GM18507 (cell line): ENCODE measurements at places on chromosomes 5 and 9.

DNA sequence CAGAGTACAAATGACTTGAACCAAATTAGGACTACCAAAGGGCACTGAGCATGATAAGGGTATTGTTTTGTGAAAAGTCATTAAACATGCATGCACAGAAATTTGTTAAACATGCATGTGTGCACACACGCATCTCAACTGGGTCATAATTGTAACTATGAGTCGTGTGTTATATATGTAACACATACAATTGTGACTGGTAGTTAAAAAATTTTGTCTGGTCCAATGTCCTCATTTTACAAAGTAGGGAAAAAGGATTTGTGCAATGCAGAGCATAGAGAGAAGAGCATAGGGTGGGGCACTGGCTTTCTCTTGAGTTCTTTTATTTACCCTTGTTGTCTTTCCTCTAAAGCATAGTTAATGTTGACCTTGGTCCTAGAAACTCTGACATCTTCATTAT lies 19.3 kb upstream of the IGFBPL1 start:
- DNase-seq: no peak

GRCh38 chr9:100294341-100294740 lies 58.4 kb downstream of the TEX10 start:
- no peak for DNase-seq

- DNase-seq: no peak
Measured at GRCh38 chr5:179260324-179261070, 84.8 kb downstream of the ADAMTS2 start.

- DNase-seq: no peak
Measured at GRCh38 chr5:79845448-79846197, 145.4 kb downstream of the MTX3 start.

GRCh38 chr5:64759960-64760660 lies 8.4 kb downstream of the SREK1IP1 start:
- no peak for DNase-seq

DNA sequence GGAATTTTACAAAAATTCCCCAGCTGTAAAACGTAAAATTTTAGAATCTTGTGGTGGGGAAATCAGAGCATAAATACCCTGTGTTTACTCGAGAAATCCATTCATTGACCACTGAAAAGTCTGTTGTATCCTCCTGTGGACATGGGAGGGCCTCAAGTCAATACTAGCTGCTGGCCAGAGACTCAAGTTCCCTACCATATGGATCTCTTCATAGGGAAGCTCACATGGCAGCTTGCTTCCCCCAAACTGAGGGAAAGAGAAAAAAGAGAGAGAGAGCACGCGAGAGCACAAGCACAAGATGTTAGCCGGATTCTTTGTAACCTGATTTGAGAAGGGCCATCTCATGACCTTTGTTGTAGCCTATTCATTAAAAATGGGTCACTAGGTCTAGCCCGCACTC lies 591.9 kb downstream of the LRRC70 start:
- DNase-seq: no peak

- no peak for DNase-seq
Measured at GRCh38 chr5:81632679-81633078, 118.2 kb downstream of the SSBP2 start.

DNA sequence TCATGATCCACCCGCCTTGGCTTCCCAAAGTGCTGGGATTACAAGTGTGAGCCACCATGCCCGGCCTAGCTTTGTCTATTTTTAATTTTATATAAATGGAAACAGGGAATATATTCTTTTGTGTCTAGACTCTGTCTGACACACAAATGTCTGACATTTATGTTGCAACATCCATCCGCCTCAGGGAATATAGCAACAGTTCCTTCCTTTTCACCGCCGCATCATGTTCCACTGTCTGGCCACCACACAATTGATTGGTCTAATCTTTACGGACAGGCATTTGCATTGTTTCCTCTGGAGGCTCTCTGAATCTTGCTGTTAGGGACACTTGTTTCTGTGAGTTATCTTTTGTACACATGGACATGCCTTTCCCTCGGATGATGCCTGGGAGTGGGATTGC lies 20.1 kb upstream of the TBC1D9B start:
- no peak for DNase-seq

GRCh38 chr5:123279136-123279535 lies 144.1 kb downstream of the CEP120 start:
- no peak for DNase-seq

- DNase-seq: no peak
Measured at GRCh38 chr5:18299166-18299565, 664.9 kb downstream of the TAF11L14 start.

DNA sequence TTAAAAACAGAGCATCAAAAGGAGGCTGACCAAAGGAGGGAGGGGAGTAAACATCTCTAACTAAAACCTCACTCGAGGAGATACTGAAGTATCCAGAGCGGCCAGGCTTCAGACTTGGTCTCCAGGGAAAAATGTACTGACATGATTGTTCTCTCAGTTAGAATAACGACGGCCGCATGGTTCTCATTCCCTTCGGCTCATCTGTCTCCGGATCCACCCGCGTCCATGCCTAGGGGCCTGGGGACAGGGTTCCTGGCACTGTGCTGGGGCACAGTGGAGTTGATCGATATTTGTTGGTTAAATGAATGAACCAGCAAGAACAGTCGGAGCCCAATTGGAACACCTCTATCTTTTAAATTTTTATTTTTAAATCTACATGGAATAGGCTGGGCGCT lies 167.1 kb upstream of the PHYKPL start:
- DNase-seq: no peak

DNA sequence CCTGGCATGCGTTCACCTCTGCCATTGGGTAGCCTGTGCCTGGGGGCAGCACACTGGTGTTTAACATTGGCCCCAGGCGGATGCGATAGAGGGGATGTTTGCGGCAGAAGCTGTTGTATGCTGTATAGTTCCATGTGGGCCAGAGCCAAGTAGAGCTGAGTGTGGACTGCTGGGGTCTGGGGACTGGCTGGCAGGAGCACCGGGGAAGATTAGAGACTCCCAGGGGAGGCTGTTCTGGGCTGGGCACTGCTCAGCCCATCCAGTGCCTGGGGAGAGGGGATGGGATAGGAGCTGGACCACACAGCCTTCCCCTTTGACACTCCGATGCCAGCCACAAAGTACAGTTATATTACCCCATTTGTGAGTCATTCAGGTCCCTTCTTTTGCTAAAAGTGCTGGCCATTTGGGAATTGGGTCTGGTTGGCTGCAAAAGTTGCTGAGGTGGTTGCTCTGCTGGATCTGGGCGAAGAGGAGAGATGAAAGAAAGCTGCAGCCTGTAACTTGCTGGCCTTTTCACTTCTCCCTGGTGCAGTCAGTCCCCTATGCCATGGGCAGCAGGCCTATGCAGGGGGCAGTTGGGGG lies 73.8 kb downstream of the RGS3 start:
- no peak for DNase-seq

DNA sequence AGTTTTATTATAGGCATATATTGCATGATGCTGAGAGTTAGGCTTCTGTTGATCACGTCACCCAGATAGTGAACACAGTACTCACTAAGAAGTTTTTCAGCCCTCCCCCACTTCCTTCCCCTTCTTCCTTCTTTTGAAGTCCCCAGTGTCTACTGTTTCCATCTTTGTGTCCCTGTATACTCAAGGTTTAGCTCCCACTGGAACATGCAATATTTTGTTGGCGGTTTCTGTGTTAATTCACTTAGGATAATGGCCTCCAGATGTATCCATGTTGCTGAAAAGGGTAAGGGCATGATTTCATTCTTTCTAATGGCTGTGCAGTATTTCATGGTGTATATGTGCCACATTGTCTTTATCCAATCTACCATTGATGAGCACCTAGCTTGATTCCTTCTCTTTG lies 764.3 kb downstream of the MTRR start:
- DNase-seq: no peak

- DNase-seq: no peak
Measured at GRCh38 chr5:3958389-3958788, 362.8 kb downstream of the IRX1 start.

- no peak for DNase-seq
Measured at GRCh38 chr5:116583862-116584222, 9.2 kb upstream of the SEMA6A start.

DNA sequence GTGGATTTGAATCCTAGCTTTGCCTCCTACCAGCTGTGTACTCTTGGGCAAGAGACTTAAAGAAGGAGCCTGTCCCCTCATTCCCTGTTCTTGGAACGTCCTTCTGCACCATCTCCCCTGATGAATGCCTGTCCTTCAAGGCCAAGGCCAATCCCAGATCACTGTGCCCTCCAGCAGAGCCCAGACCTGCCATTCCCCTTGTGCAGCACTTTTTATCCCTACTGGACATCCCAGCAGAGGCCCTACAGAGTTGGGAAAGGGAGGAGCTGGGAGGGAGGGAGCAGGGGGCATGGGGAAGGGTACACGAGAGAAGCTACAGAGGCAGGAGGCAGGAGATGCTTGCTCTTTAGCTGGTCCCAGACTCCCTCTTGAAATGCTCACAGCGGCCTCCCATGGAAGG lies 223.9 kb downstream of the PBX3 start:
- DNase-seq: no peak

GRCh38 chr5:94082405-94082804 lies 341.0 kb upstream of the POU5F2 start:
- no peak for DNase-seq

DNA sequence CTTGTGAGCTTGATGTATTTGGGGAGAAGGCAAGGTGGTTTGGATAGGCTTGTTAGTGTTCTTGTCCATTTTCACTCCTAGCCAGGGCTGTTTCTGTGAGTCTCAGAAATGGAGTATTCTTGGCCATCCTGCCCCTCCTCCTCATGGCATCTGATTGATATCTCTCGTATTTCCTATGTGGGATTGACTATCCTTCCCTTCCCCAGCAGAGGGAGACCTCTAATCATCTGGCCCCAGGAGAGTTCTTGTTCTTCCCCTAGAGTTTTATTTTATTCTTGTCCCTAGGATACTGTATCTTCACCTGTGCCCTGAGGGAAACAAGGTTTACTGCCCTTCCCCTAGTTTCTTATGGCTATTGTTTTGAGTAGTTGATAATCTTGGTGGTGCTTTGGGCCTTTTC lies 114.4 kb downstream of the VPS13A start:
- DNase-seq: no peak

DNA sequence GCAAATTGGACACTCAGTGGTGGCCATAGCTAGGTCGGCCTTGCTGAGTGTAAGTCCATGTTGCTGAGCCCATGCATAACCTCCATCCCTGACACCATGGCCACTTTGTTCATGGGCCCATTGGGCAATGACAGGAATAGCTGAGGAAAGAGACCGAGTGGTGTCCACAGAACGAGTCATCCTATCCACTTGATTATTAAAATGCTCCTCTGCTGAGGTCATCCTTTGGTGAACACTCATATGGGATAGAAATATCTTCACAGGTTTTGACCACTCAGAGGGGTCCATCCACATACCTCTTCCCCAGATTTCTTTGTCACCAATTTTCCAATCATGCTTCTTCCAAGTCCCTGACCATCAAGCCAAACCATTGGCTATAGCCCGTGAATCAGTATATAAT lies 63.6 kb downstream of the PPIC start:
- no peak for DNase-seq

DNA sequence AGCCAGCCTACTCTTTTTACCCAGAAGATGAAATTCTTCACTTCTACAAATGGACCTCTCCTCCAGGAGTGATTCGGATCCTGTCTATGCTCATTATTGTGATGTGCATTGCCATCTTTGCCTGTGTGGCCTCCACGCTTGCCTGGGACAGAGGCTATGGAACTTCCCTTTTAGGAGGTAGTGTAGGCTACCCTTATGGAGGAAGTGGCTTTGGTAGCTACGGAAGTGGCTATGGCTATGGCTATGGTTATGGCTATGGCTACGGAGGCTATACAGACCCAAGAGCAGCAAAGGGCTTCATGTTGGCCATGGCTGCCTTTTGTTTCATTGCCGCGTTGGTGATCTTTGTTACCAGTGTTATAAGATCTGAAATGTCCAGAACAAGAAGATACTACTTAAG lies 16.6 kb downstream of the OCLN start:
- no peak for DNase-seq

- DNase-seq: no peak
Measured at GRCh38 chr5:163571744-163572143, 66.3 kb downstream of the MAT2B start.

DNA sequence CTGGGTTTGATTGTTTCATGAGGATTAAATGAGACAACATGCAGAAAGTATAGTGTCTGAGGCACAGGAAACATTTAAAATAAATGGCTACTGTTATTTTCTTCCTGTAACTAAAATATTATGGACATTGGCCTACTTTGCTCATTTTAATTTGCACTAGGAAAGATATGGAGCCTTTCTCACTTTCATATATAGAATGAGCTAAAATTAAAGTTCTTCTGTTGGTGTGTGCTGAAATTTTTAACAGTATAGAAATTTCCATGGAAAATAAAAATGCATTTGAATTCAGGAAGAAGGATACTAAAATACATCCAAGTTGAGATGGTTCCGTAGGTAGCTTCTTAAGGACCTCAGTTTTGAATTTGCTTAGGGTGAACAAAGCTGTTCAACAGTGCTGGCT lies 131.9 kb downstream of the MAST4 start:
- DNase-seq: no peak

GRCh38 chr9:80041821-80042220 lies 470.1 kb downstream of the TLE4 start:
- DNase-seq: no peak

DNA sequence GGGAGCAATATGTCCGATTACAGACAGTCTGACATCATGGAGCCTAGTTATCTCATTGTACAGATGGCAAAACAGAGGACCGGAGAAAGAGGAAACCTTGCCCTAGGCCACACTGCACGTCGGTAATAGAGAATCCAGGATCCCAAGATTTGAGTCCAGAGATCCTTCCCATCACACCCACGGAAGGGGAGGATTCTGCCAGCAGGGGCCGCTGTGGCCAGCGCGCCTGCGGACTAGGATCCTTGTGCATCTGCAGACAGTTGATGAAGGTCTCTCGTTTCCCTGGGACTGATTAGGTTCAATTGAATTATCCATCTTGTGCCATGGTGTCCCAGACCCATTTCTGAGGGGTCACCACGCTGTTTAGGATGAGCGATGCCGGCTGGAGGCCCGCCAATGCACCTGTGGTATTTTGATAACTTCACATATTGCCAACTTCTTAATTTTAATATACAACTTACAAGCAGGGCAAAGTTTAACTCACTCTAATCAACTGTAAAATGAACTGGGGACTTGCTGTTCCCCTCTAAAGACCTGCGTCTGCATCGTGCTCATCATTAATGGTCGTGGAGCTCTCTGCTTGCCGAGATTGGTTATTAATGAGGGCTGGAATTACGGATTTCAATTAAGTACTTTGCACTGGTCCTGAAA lies 592.7 kb upstream of the BRINP1 start:
- no peak for DNase-seq

- DNase-seq: no peak
Measured at GRCh38 chr5:43773478-43773844, 170.5 kb downstream of the NNT start.
